ENCODE measurements at places on chromosomes 3 and 15.

DNA sequence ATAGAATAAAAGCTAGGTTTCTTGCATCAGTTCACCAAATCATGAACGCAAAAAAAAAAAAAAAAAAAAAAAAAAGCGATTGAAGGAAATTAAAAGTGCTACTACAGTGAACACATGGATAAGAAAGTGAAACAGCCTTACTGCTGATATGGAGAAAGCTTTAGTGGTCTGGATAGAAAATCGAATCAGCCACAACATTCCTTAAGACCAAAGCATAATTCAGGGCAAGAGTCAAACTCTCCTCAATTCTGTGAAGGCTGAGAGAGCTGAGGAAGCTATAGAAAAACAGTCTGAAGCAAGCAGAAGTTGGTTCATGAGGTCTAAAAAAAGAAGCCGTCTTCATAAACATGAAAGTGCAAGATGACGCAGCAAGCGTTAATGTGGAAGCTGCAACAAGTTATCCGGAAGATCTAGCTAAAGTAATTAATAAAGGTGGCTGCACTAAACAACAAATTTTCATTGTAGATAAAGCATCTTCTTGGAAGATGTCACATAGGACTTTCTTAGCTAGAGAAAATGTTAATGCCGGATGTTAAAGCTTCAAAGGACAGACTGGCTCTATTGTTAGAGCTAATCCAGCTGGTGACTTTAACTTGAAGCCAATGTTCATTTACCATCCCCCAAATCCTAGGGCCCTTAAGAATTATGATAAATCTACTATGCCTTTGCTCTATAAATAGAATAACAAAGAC lies 19.2 kb downstream of the P3H2 start:
- no peak for DNase-seq

- DNase-seq: no peak
Measured at GRCh38 chr3:52240059-52240885, 1.3 kb upstream of the TWF2 start.

- no peak for DNase-seq
Measured at GRCh38 chr3:18888819-18889218, 259.5 kb upstream of the KCNH8 start.

DNA sequence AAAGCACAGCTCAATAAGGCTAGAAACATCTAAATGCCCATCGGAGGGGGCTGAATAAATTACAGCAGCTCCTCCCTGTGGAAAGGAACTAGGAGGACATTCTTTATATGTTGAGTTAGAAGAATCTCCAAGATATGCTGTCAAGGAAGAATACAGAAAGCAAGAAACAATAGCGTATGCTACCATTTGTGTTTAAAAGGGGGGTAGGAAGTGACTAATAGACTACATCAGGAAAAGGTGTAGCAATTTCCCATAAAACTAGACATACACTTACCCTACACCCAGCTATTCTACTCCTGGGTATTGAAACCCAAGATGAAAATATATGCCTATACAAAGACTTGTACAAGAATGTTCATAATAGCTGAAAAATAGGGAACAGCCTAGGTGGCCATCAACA lies 21.6 kb downstream of the SEC61A1 start:
- DNase-seq: no peak

- DNase-seq: no peak
Measured at GRCh38 chr3:71035886-71036285, 547.6 kb downstream of the FOXP1 start.

DNA sequence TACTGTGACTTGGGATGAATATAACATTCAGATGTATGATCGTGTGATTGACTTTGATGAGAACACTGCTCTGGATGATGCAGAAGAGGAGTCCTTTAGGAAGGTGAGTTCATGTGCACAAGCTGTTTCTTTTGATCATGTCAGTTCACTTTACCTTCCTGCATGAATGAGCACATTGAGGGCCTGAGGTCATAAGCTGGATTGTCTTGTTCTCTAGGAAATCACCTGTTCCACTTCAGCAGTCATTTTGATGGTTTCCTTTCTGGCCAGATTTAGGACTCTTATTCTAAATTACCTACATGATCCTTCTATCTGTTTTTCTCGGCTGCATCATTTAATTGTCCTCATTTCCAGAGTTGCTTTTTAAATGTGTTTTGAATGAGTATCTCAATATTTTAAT lies 4.1 kb downstream of the RCN2 start:
- no peak for DNase-seq

- no peak for DNase-seq
Measured at GRCh38 chr15:57156210-57156884, 220.0 kb upstream of the CGNL1 start.

DNA sequence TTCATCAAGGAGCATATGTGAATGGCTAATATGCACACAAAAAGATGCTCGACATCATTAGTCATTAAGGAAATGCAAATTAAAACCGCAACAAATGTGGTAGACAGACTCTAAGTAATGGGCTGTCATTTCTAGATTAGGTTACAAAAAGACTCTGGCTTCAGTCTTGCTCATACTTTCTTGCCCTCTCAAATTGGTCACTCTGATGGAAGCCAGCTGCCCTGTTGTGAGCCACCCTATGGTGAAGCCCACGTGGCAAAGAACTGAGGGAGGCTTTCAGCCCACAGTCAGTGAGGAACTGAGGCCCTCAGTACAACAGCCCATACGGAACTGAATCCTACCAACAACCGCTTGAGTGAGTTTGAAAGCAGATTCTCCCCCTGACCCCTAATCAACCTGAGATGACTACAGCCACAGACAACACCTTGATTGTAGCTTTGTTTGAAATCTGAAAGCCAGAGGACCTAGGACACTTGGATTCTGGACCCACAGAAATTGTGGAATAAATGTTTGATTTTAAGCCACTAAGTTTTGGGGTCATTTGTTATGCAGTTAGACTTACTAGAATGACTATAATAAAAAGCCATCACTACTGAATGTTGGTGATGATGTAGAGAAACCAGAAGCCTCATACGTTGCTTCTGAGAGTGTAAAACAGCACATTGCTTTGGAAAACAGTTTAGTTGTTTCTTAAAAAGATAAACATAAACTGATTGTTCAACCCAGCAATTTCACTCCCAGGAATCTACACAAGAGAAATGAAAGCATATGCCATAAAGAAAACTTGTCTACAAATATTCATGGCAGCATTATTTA lies 45.7 kb downstream of the EHHADH start:
- DNase-seq: no peak

Data from T-helper 22 cell (primary cell).